ENCODE measurements at places on chromosomes 7 and 10. TPM values are rescaled to one million over a fixed set of nuclear protein-coding genes. Genes with fewer than 3 reads are reported as not detected.

DNA sequence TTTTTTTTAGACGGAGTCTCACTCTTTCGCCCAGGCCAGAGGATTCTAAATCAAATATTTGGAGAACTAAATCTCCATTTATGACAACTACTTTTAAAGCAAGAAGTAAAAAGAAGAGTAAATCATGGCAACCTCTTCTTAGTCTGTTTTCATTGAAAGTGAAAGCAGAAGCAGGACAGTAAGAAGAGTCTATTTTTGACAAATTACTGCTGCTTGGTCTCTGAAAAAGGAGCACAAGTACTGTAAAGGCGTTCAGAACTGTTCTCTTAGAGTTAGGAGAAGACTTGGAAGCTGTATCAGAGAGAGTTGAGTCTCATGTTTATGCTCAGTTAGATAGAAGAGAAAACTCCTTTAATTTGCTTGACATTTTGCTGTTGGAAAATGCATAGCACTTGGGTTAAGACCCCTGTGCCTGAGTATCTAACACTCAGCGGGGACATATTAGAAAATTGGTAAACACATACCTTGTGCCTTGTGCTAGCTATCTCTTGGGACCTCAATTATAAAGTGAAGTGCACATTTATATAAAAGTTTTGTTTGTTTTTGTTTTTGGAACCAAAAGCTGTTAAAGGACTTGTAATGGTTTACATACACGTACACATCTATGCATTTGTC, 433.0 kb downstream of the ANKRD7 start:
- DNase-seq = no peak

GRCh38 chr10:84232376-84232775, 7.0 kb upstream of the LRIT2 start:
- DNase-seq = no peak

DNA sequence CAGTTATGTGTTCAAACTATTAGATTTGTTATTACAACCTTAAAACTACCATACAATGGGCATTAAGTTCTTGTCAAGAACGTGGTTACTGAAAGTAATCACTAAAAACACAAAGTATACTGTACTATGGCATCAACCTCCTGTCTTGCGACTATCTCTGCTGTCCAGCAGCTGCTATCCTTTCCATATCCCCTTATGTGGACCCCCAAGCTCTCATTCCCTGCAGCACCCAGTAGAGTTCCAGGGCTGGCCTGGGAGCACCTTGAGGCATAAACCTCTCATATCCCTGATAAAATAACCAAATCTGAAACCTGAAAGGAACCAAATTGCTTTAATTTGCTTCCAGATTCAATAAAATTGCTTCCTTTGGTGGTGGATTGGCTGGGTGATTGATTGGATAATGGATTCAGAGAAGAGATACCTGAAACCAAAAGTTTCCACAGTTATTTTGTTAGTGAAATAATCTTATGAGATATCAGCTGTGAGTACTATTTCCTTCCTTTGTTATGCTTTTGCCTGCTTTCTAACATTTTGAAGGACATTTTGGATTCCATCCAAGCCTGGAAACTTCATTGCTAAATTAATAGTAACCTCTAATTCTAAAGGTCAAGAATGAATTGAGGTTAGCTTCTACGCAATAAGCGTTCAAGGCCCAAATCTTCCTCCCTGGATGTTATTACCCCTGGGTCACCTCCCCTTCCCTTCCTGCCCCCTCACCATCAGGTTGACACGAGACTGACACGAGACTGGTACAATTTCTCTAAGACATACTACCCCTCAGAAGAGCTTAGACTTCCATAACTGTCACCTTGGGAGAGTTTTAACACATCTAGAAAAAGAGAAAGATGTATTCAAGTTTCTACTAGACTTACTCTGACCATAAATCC, 48.8 kb downstream of the RELN start:
- no peak for DNase-seq

PAX4 gene
- not detected for polyA plus RNA-seq

DNA sequence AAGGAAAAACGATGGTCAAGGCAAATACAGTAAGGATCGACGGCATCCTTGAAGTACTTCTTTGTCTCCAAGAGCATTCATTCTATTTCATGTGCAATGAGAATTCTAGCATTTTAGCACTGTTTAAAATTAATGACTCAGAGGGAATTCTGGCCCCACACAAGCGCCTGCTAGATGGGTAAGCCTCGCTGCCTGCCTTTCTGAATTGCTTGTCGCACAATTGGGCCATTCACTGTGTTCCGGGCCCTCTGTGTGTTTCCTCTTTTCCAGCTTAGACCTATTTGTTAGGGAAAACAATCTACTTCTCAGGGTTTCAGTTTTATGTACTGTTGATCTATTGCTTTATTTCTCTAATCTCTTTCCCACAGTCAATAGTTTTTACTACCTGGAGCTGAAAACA, 204.7 kb upstream of the ZNF32 start:
- no peak for DNase-seq

DNA sequence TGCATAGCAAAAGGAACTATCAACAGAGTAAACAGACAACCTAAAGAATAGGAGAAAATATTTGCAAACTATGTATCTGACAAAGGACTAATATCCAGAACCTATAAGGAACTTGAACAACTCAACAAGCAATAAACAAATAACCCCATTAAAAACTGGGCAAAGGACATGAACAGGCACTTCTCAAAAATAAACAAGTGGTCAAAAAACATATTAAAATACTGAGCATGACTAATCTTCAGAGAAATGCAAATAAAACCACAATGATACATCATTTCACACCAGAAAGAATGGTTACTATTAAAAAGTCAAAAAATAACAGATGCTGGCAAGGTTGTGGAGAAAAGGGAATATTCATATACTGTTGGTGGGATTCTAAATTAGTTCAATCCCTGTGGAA, 17.1 kb downstream of the MAGI2 start:
- no peak for DNase-seq

GRCh38 chr7:135950972-135951371, 26.2 kb downstream of the MTPN start:
- DNase-seq = no peak

GRCh38 chr7:116164552-116165306, 45.6 kb upstream of the TES start:
- no peak for DNase-seq

ZNF25 gene
- 19.9 TPM for polyA plus RNA-seq

DNA sequence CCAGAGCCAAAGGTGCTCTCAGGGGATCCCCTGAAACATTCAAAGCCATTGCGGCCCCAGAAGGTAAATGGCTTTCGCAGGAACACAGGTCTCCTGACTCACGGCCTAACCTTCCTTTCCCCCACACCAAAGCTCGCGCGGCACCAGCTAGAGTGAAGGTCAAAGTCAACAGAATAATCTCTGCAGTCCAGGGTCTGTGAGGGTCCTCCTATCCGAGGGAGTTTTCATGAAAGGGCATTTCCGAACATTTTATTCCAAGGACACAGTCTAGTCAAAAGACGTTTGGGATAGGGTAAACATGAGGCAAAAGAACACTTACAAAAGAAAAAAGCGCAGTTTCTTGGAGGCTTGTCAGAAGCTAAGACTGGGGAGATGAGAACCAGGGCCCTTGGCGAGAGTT, 559 bp upstream of the STEAP2 start:
- DNase-seq = no peak

DNA sequence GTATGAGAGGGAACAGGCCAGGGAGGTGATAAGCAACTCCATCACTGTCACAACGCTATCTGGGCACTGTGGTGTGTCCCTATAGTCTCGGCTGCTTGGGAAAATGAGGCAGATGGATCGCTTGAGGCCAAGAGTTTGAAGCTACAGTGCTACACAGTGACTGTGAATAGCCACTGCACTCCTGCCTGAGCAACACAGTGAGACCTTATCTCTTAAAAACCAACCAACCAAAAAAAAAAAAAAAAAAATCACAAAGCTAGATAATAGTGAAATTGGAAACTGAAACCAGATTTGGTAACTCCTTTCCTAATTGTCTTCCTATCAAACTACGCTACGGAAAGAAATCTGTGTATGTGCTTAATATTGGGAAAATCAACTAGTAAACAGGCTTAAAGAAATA, 14.1 kb downstream of the MICU1 start:
- no peak for DNase-seq

DNA sequence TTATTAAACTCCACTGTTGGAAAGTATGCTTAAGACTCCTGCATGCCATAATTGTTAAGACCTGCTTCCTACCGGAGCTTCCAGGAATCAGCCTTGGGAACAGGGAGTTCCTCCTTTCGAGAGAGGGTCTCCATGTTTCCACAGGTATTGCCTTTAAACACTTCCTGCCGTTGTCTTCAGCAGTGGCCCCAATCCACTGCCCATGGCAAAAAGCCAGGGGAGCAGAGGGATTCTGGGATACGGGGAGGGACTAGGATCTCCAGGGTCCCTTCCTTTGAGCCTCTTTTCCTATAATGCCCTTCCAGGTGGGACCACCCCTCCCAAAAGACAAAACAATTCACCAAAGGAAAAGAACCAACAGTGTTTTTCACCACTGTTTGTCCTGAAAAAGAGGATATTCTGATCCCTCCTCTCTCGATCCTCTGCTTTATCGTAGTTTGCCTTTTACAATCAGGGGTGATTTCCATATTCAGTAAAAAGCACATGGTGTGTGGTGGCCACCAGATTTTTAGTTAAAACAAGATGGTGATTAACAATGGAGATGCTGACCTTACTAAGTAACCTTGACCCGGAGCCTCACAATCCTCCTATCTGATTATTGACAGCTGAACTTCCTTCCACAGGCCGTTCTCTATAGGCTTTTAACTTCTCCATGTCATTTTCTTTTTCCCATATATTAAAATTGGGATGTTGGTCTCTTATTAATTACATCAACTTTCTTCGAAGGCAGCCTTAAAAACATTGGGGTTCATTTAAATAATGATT, 36.0 kb downstream of the LRRC72 start:
- DNase-seq = no peak

TMEM229A gene
- polyA plus RNA-seq = 0.72 TPM

DNA sequence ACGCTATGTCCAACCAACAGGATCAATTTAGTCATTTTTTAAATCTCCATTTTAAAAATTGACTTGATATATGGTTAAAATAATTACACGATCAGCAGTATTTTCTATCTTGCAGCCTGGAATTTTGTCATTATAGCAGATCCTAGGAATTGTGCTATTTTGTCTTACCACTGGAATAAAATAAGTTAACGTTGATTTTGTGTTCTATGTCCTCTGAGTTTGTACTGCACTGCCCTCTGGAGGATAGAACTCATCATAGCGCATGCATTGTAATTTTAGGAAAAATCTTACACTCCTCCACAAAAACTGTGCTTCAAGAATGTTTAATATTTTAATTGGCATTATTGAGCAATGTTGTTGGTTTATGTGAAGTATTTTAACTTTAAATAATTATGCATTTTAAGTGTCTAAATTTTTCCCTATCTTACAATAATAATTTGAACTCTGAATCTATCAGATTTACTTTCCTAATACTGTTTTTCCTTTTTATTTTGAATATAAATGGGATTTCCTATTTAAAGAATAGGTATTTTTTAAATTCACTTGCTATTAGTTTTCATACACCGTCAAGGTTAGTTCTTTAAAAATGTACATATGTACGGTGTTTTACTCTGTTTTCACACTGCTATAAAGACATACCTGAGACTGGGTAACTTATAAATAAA, 220.1 kb downstream of the PPP1R3A start:
- DNase-seq = no peak

All from right lung (tissue), 10 donors.